ENCODE measurements at places on chromosomes 11 and 22.

DNA sequence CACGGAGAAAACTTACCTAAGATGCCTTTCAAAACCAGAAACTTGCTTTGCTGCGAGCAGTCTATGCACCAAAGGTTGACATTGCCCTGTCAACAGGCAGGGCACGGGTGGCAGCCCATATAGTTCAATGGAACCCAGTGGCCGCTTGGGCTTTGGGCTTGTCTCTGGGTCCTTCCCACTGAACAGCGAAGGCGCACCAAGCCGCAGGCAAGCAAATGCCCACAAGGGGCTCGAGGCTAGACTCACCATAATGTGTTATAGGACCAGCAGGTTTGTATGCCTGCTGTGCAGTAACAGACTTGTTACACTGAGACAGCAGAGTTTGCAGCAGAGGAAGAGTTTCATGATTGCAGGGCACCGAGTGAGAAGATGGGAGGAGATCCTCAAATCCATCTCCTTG lies 20.3 kb downstream of the CLDN5 start:
- DNase-seq: no peak

DNA sequence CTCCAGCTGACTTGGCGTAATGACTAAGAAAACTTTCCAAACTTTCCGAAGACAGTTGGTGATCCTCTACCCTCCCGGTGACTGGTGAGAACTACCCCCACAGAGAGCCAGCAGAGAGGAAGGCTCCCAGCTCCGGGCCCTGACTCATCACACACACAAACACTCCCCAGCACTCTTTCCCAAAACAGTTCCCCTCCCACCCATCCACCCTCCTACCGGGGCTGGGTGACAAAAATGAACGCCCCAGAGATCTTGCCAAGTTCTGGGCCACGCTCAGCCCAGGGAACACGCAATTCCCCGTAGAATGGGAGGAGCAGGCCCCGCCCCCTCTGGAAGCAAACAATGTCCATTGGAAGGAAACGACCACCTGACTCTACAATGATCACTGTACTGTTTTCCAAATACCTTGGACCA lies 21.3 kb upstream of the JAM3 start:
- DNase-seq: no peak

- DNase-seq: peak; percentile 31
These were observed 657 bp upstream of the MAPK8IP2 start for GRCh38 chr22:50599816-50600455.

GRCh38 chr11:123104697-123105096 lies 42.8 kb upstream of the HSPA8 start:
- DNase-seq: no peak

- DNase-seq: no peak
These were observed 9.7 kb downstream of the FBLN1 start for GRCh38 chr22:45512363-45512762.

- no peak for DNase-seq
These were observed 9.7 kb upstream of the LRRC55 start for GRCh38 chr11:57172031-57172430.

DNA sequence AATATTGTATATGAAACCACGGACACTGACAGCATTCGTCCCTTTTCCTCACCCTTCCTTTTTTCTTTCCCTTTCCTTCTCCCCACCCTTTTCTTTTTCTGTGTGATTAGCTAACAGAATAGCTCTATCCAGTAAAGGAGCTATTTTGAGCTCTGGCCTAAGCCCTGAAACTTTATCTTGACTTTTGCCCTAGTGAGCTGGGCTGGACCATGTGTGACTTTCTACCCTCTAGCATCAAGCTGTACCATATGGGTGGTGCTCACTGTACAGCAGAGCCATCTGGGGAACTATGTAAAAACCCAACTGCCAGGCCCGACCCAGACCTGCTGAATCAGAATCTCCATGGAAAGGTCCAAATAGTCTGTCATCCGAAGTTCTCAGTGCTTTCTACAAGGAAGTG lies 21.9 kb upstream of the PANX1 start:
- no peak for DNase-seq

DNA sequence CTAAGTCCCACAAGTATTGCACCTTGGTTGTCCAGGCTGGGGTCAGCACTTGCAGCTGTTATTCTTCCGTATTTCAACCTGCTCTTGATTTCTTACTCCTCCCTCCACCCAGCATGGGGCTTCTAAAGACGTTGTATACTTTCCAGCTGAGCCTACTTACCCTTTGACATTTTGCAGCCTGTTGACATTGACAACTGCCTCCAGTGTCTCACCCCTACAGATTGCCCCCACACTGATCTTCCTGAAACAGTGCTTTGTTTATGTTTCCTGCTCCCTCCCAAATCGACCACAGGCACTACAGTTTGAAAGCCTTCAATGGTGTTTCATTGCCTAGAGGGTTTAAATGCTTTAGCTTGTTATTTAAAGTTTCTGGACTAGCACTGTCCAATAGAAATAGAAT lies 56.6 kb downstream of the FAM83F start:
- DNase-seq: no peak
